ENCODE measurements at places on chromosomes 2 and 18.

GRCh38 chr2:7448578-7449264, 531.5 kb downstream of the RNF144A start:
- no peak for DNase-seq

DNA sequence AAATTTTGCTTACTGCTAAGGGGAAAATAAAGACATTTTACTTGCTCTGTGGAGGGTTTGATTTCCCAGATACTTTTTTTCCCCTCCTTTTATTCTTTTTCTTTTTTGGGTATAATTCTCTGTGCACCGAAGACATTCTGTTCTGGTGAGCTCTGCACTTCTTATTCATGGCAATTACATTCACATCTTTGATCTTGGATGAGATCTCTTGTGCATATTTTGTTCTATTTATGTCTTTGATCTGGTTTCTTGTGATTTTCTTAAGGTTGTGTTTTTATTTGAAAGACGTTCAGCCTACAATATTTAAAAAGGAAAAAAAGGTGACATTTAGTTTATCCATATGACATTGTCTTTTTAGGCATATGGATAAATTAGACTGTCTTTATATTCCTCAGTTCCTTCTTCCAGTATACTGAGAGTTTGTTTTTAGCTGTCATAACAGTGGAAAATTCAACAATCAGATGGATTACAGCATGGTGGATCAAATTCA, 33.7 kb upstream of the EPHA4 start:
- no peak for DNase-seq

DNA sequence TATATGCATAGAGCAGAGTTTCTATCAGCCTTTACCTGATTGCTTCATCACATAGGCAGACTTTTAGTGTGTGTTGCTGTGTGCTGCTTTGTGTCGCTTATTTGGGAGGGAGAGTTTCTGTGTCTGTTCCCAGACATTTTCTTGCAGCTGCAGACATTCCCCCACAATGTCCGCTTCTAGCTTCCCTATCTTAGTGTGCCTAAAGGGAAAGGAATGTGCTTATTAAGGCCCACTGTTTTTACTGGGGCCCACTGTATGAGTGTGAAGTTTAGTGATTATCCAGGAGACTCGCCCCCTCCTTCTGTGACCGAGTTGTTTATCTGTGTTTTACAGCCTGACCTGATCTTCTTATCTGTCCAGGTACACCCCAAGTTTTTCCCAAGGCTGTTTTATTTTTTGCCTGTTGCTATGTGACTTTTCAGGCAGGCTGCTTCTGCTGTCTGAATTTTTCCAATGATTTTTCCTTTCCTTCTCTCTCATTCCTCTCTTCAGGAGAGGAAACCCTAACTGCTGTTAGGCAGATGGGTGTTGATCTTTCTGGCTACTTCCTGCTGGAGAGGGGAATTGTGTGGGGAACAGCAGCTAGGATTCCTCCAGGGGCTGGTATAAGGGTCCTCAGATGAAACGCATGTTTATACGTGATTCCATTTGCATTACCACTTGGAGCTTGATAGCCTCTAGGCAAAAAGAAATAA, 47.6 kb downstream of the STK17B start:
- no peak for DNase-seq

GRCh38 chr18:26207937-26208336, 18.3 kb upstream of the TAF4B start:
- DNase-seq, result no peak

- DNase-seq, result no peak
Observed at GRCh38 chr18:28167835-28168349, 9.0 kb downstream of the CDH2 start.

- DNase-seq, result peak; percentile 25
Observed at GRCh38 chr2:9145109-9145751, 61.4 kb upstream of the ASAP2 start.

DNA sequence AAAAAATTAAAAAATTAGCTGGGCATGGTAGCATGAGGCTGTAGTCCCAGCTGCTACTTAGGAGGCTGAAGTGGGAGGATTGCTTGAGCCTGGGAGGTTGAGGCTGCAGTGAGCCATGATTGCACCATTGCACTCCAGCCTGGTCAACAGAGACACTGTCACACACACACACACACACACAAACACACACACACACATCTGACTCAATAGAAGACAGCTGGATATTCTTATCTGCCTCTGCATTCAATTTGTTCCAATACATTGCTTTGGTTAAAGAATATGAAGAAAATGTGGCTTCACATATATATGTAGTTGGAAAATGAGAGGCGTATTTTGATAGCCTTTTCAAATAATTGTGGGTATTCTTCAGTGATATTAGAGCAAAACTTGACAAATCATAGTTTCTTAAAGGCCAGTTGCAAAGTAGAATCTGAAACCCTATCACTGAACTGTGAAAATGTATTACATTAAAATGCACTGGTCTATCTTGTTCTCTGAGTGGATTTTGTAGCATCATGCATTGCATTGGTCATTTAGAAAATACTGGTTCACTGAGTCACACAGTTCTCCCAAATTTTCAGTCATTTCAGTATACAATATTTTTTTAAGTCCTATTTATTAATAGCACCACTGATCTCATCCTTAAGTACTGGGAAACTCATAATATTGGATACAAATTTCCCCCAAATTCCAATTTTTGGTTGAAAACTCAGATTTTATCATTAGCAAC, 140.9 kb downstream of the MCFD2 start:
- DNase-seq, result no peak

GRCh38 chr2:218815649-218816048, 16.0 kb downstream of the PRKAG3 start:
- DNase-seq, result no peak

DNA sequence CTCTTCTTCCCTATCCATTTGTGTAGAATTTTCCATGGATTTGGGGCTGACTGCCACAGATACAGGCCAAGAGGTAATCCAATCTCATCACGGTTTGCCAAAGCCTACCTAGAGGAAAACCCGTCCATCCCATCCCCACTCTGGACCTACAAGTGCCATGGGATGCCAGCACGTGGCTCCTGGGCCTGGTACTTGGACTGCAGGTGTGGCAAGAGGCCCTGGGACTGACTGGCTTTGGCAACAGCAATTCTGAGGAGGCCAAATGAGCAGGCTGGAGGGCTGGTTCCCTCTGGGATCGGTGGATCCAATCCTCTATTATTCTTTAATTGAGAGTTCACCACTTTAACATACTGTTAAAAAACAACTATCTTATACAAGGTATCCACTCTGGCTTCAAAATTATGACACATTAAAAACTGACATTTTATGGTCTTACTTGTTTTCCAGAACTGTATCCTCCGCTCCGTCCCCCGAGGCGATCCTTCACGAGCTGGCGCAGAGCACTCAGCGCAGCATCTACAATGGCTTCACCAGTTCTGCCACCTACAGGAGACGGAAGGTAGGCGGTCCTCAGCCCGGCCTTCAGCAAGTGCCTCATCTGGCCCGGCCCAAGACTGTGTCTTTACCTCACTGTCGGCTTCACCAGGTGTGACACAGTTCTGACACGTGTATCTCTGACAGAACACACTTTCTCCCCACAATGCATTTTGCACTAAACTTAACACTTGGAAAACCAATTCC, 19.8 kb downstream of the PDIA6 start:
- no peak for DNase-seq

DNA sequence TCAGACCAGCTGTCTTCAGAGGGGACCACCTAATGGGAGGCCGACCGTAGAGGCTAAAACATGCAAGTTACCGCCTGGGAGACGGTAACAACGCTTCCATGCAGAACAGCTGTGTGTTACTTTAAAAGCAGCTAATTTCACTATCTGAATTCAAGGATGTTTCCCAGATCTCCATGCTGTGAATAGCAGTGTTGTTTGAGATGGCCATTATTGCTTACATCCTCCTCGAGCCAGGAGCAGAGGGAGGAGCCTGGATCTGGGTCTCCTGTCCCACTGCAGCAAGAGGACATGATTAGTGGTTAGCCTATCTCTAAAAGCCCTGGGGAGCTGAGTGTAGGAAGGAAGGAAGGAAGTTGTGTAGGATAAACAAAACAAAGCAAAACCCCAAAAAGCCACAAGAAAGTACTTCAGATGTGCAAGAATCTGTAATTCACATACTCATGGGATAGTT, 50.9 kb downstream of the ACTR2 start:
- no peak for DNase-seq

DNA sequence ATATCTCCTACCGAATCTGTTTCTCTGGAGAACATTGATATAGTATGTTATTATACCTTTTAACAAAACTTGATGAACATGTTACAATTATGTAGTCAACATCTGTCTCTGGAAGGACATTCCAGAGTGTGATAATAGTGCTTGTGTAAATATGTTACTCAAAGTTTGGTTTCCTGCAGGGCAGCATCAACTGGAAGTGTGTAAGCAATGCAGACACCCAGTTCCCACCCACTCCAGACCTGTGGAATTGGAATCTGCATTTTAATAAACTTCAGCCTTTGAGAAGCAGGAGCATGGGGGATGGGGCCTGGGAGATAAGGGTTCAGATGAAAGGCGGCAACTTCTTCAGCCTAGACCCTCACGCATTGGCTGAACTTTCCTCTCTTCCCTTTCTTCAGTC, 398.9 kb downstream of the RND3 start:
- DNase-seq, result no peak

- no peak for DNase-seq
Observed at GRCh38 chr2:6308986-6309385, 556.7 kb downstream of the CMPK2 start.

DNA sequence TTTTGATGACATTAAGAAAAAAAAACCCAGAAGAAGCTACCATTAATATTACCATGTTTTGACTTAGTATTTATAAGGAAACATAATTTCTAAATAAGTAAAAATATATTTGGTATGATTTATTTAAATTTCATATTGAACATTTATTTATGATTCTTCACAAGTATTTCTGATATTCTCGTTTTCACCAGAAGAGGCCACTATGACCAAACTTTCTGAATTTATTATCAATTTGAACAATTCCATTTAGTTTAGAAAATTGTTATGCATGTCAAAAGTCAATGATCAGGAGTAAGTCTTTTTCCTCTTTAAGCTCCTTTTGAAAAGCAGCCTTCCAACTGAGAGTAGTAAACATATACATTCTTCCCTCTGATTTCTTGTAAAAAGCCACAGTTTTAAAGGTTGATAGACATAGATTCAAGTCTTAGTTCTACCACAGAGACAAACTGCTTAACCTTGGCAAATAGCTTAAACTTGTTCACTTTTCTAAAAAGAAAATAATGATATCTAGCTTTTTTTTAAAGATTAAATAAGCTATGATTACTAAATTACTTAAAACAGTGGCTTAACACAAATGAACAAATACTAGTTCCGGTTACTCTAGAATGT, 329.9 kb downstream of the TRIB2 start:
- DNase-seq, result no peak

GRCh38 chr2:33531549-33532059, 55.2 kb downstream of the RASGRP3 start:
- no peak for DNase-seq

DNA sequence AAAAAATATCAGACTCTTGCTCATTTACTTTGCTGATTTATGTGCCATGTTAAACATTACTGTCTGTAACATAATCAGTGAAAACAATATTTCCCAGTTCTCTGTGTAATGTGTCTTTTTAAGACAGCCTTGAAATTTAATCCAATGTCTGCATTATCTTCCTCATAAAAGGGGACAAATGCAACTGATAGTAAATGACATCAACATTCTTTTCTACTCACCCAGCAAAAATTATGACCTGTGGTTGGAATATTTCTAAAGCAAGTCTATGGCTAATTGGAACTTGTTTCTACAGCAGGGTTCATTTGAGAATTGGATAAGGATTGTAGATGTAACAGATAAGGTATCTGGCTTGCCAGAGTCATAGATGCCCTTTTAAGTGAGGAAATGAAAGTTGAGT, 34.8 kb downstream of the C1D start:
- DNase-seq, result peak; percentile 69

GRCh38 chr2:173136599-173136998, 61.0 kb downstream of the MAP3K20 start:
- no peak for DNase-seq

GRCh38 chr2:187544371-187545080, 9.7 kb downstream of the TFPI start:
- DNase-seq, result no peak

GRCh38 chr2:29011418-29012060, 30.4 kb downstream of the TOGARAM2 start:
- no peak for DNase-seq

GRCh38 chr18:30988440-30988839, 54.1 kb downstream of the DSC3 start:
- DNase-seq, result no peak

DNA sequence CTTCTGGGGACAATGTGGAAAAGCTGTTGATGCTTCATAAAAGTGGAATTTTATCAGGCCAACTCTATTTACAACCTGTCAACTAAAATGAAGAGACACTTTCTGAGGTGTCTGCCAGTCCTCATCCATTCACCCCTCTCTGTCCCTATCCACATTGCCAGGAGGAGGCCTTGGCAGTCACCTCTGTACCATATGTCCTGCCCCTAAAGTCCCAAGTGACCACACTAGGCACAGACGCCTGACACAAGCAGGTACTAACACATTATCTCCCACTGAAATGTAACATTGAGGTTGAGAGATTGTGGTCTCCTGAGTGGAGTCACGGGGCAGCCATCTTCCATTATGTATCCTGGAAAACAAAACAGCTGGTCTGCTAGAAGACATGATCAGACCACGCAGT, 71.4 kb downstream of the OSBPL1A start:
- DNase-seq, result no peak

DNA sequence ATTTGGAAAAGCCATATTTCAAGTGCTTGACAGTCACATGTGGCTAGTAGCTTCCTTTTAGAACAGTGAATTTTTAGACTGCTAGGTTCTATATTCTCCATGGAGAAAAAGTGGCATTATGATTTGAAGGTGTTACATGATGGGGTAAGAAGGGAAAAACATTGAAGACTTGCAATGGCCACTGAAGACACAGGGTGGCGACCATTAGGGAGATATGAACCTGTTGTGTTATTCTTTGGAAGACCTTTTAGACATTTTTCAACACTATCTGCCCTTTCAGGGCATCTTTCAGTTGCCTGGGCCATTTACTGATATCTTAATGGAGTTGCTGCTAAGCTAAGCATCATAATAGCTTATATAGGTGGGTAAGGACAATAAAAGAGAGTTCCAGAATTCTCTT, 1387.2 kb downstream of the SUCLG1 start:
- no peak for DNase-seq

- DNase-seq, result no peak
Observed at GRCh38 chr2:6771634-6772611, 93.8 kb downstream of the CMPK2 start.

DNA sequence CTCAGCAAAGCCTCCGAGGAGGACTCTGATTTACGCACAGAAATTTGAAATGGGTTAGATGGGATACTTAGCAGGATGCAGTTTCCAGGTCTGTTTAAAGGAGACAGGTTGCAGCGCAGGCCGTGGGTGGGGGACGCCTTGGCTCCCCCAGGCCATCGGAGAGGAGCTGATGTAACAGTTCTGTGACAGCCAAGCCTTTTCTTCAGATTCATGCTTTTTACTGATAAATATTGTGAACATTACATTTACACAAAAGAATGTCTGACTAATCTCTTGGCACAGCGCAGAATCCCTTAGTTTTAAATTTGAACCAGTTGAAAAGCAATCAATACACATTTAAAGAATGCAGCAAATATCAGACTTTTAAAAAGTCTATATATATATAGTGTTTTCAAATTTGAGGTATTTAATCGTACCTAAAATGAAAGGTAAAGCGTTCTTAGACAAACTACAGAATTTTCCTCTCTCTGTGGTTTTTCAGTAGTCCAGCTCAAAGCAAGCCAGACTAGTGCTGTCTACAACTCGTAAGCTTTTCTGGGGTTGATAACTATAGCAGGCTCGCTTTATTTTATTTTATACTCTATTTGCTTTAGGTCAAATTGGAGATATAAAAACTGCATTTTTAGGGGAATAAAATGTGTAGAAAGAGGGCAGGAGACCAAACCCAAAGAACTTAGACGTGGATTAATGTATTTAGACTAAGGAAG, 221.9 kb downstream of the PIEZO2 start:
- peak; percentile 22 for DNase-seq
